ENCODE measurements at places on chromosomes 7 and 10. TPM values are rescaled to one million over a fixed set of nuclear protein-coding genes. Genes with fewer than 3 reads are reported as not detected.

The HSPB1 gene
- 596 TPM for total RNA-seq

The SLC26A3 gene
- not detected for total RNA-seq

The PRSS37 gene
- not detected for total RNA-seq

The CRYGN gene
- total RNA-seq = not detected

The ERVW-1 gene
- total RNA-seq = not detected

The NYAP1 gene
- 1.4 TPM for total RNA-seq

The TIMM23B gene
- total RNA-seq = 7.4 TPM

Data from myometrial cell (primary cell).